Spleen (tissue), 13 donors: ENCODE measurements at places on chromosomes 3 and 15. TPM values are rescaled to one million over a fixed set of nuclear protein-coding genes. Genes with fewer than 3 reads are reported as not detected.

DNA sequence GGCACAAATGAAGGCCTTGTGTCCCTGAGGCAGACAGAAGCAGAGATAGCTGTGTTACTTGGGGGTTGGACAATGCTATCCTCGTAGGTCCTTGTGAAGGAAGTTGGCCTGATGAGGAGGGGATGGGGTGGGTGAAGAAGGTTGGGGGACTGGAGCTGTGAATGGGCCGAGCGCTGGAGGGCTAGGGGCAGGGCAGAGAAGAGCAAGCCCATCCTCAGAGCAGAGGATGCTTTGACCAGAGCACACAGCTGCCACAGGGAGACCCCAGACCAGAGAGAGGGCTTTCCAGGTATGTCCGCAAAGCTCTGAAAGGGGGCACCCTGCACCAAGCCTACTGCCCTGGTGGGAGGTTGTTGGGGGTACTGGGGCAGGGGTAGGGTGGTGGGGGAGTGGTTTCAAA is 5.7 kb upstream of the TBC1D2B start:
- DNase-seq, result no peak

- DNase-seq, result peak; percentile 53
These were observed 17.6 kb downstream of the CTSH start for GRCh38 chr15:78927077-78927790.

DNA sequence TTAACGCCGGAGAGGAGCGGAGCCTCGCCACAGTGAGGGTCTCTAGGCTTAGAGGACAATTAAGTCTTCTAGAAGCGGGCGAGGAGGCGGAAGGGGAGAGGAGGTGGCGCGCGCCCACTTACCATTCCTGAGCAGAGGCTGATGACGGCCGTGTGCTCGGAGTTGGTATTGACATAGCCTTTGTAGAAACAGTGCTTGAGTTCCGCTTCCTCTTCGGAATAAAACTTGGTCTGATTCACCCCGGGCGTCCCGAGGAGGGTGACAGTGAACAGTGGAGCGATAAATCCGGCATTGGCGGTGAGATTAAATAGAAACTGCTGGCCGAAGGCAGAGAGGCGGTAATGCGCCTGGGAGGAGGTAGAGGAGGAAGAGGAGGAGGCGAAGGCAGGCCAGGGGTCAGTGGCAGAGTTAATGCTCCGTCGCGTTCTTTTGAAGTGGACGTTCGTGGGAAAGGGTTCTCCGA is 1.3 kb downstream of the ADAMTS9 start:
- no peak for DNase-seq

DNA sequence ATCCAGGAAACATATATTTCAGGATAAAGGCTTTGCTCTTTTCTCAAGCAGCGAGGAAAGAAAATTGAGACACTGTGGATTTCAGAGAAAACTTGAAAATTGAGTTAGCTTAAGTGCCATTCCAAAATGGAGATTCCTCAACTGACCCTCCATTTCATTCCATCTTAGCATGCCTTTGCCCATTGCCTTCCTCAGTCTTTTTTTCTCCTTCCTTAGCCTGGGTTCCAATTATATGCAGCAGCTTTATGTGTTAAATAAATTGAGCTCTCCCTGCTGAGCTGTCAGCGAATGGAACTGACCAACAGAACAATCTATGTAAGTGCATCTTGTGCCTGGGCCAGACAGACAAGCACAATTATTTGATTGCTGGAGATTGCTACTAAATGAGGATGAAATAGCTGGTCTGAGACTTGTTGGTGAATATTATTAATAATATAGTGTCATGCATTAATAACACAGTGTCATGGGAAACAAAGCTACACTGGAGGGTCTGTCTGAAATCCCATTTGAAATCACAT is 6.9 kb upstream of the DNAJC19 start:
- no peak for DNase-seq

The MORC1 gene
- not detected for total RNA-seq

- no peak for DNase-seq
These were observed 210.6 kb downstream of the PTPRG start for GRCh38 chr3:61771976-61772375.

DNA sequence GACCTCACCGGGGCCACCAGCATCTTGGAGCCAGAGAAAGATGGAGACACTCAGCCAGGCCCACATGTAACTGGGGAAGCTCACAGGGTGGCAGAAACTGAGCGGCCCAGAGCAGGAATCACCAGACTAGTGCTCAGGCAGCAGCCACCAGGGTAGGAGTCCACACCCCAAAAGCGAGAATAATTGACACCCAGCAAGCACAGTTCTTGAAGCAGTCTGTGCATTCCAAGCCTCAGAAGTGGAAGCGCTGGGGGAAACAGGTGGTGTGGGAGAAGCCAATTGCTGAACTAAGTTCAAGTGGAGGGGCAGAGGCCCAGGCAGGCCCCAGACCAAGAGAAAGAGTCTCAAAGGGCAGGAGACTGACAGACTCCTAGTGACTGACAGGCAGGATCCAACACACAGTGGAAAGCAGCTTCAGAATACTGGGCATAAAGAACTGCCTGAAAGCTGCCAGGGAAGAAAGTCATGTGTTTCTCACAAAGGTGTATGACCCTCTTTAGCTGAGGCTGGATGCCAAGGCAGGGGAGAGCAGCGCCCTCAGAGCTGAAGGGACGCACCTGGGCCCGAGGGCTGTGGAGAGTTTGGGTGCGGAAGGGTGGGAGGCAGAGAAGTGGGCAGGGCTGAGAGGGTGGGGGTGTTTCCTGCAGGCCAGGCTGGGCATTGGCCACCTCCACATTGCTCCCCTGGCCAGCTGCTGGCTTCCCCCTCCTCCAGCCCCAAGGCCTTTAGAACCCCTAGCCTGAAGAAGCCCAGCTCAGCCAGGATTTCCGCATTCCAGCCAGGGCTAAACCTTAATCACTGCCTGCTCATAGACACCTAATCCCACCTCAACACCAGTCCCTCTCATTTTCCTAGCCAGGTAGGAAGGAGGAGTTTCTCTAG is 7.7 kb downstream of the NT5DC2 start:
- peak; percentile 57 for DNase-seq

DNA sequence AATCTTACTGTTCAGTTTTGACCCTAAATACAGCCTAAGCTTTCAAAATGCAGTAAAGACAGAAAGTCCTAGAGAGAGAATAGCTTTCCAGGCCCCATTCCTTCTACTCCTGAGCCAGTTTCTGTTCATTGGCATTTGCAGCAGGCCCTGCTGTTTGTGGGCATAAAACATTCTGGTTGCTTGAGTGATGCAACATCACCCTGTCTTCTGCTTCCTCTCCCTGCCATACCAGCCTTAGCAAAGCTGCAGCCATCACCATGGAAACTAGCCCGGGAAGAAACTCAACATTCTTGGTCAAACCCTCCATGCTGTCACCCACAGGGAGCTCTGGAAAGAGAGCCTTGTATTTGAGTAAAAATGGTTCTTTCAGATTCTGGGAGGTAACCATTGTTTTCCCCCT is 325.7 kb downstream of the MAGI1 start:
- no peak for DNase-seq

The LRRC31 gene
- total RNA-seq, result not detected
